NCI-H524 treated with DMSO at 0.1 percent for 48 hours (cell line): ENCODE measurements at places on chromosomes 11 and 22.

DNA sequence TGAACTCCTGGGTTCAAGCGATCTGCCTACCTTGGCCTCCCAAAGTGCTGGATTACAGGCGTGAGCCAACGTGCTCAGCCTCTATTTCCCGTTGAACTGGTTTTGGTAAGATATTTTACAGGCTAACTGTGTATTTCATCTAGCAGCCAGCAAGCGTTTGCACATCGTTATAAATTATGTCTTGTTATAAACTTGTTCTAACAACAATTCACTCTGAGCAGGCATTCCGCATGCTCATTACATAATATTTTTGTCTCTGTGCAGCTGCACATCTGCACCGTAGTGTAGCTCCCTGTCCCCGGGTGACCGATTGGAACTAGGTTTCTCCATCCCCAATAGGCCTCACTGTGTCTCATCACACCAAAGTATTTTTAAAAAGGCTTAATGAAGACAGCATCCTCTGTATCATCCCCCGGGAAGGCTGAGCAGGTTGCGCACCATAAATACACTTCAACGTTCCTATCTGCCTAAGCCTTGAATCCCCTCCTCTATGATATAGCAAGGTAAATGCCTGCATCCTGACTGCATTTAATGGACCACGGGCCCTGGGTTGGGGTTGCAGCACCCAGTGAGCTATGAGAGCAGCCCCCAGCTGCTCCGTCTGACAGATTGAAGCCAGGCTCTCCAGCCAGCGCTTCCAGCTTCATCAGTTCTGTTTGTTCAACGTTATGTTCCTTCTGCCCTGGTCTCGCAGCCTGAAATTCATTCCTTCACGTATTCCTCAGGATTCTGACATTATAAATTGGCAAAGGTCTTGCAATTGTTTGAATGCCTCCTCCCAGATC is 47.7 kb downstream of the TST start:
- DNase-seq, result no peak

DNA sequence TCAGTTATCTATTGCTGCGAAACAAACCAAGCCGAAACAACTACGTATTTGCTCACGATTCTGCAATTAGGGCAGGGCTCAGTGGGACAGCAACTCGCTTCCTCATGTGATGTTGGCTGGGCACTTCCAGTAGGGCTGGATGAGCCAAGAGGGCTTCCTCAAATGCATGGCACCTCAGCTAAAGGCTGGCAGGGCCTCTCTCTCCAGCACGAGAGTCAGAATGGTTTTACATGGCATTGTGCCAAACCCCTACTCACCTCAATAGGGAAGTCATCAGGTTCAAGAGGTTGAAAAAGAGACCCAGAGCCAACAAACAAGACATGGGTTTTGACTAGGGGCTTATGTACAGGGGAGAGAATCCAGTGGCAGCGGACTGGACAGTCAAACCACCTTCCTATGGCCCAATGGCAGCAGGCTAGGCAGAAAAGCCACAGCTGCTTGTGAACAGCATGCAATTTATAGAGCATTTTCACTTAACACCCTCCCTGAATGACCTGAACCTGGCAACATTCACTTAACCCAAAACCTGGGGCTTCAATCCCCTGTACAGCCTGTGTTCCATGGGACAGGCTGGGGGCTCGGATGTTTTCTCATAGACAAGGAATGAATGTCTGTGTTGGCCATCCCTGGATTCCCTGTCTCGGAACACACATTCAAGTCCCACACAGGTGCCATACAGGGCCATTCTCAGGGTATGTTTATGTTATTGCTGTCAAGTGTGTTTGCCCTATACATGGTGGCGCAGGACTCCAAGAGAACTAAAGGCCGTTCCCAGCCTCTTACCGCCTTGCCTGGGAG is 154.2 kb upstream of the NAV2 start:
- DNase-seq, result no peak

GRCh38 chr11:117062498-117062897 is 35.7 kb downstream of the SIK3 start:
- DNase-seq, result no peak

DNA sequence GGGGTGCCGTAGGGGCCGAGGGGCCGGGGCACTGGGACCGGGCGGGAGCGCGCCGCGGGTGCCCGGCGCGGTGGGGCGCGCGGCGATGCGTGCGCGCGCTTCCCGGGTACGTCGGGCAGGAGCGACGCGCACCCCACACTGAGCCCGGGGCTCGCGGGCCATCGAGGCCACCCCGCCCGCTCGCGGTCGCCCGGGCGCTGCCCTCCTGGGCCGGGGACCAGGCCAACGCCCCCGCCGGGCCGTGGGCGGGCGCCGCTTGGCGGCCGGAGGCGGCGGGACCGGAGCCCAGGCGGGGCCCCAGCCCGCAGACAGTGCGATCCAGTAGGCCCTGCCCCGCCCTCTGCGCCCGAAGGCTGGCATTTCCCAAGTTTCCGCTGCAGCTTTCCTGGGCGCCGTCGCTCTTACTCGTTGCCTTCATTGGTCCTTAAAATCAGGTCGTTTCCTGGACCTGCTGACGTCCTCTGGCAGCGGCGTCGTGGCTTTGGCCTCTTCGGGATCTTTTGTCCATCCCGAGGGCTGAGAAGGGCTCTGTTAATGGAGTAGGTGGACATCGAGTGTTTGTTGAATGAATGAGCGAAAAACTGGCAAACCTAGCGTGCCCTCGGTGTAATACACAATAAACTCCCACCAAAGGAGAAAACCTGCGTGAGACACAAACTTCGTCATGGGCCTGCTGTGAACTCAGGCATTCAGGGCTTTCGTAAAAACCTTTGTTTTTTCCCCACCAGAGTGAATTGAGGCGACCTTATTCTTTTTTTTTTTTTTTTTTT is 638 bp downstream of the PARVA start:
- DNase-seq, result no peak

GRCh38 chr22:26471522-26471921 is 12.1 kb downstream of the HPS4 start:
- DNase-seq, result no peak

DNA sequence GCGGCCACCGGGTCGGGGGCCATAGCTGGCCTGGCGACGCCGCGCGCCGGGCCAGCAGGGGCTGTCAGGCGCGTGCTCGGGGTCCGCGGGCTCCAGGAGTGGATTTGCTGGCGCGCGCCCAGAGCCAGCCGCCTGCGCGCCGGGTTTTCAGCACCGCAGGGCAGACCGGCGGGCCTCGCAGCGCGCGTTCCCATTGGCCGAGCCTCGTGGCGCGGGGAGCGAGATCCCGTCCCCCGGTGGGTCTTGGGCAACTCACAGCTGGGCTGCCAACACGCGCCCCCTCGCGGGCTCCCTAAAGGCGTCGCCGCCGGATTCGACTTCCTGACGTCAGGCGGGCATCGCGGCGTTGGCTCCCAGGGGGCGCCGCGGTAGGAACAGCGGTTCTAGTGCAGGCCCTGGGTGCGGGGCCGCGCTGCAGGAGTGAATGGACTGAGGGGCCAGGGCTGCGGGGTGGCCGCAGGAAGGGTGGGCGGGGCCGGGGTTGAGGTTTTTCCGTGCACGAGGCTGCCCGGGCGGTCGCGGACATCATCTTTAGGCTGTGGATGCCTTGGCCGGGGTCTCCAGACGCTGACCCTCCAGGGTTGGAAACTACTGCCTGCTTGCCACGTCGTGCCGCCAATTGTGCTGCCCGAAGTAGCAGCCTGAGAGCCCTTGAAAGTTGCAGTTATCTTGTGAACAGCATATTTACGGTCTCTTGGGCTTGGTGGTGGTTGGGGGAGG is at the start of gene FADS1:
Gene FADS1 (minus strand): TSS at position 268 of the 720 bp plus-strand sequence. CDS start 74 bp downstream, at position 194.
- peak; percentile 75 for DNase-seq

DNA sequence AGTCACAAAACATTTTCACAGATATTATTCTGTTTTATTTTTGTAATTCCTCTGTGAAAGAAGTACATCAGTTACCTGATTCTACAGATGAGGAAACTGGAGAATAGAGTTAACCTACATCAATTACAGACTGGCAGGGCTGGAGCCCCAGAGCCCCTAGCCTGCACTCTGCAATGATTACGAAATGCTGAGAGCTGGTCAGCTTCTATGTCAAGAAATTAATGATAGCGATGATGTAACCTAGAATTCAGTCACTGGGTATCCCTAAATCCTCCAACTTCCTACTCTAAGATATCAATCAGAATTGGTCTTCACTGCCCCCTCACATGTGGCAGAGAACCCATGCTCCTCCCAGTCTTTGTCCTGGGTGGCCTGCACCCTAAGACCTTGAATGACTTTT is 273.5 kb upstream of the PLET1 start:
- DNase-seq, result no peak

DNA sequence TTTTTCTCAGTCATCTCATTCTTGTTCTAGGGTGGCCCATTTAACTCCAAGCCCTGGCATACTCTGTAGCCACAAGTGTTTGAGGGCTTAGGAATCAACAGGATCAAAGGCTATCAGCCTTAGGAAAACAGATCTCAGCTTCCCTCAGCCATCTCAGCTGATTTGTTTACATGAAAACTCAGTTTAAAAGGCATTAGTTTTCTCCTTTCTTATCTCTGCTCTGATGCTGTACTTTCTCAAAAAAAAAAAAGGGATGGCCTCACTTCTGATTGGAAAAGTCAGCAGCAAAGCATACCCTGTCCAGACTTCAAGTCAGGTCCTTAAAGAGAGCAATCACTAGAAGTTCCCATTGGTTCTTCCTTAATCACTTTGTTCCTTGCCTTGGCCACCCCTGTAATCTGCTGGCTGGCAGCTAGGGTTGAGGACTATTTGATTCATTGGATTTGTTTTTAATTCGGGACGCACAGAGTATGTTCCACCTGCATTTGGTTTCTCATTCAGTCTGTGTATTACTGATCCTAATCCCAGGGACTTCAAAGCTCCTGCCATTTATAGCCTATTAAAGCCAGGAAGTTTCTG is 102.8 kb downstream of the EXT2 start:
- DNase-seq, result no peak

DNA sequence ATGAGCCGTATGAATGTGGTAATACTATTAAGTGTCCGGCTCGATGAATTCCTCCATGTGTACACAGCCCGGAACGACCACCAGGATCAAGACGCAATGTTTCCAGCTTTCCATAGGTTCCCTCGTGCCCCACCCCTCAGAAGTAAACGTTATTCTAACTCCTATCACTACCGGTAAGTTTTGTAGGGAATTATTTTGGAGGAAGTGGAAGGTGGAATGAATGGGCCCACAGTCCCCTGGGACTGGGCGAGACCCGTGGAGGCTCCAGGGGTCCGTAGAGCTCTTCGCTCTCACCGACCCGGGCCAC is 720 bp upstream of the FAR1 start:
- DNase-seq, result no peak

- no peak for DNase-seq
Observed at GRCh38 chr22:24407884-24408283, 19.5 kb upstream of the ADORA2A start.

- DNase-seq, result no peak
Observed at GRCh38 chr11:75142714-75143419, 8.0 kb upstream of the SLCO2B1 start.

- no peak for DNase-seq
Observed at GRCh38 chr11:17740649-17741235, 6.2 kb downstream of the KCNC1 start.

DNA sequence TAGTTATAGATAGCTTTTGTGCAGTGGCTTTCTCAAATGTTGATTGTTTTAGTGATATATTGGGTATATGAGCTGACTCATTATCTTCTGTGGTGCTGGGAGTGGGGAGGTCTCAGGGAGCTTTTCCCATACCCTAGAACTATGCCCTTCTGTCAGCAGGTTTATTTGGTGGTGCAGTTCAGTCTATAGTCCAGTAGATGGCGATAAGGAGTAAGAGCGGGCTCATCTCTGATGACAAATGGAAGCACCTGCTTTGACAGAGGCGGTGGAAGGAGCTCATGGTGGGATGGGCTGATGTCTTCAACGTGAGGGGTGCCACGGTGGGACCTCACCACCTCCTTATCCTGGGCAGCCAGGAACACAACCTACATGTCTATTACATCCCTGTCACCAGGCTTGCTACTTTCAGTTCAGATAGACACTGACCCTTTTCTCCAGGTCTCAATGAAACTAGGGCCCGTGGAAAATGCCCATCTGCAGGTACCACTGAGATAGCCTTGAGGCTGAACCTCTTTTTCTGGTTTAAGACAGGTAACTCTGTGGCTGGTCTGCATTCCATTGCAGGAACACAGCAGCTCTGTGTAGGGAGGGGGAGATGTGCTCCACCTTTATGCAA is 13.0 kb upstream of the OR6A2 start:
- DNase-seq, result no peak
